Femur (tissue), 1 donor: ENCODE measurements at places on chromosomes 1 and 21.
A peak's percentile ranks its signal among the peaks of the same experiment; 100 is the strongest.

GRCh38 chr1:99385852-99386251 is 121.6 kb downstream of the PLPPR4 start:
- no peak for DNase-seq

GRCh38 chr1:55071477-55071876 is 32.1 kb downstream of the PCSK9 start:
- DNase-seq: no peak

DNA sequence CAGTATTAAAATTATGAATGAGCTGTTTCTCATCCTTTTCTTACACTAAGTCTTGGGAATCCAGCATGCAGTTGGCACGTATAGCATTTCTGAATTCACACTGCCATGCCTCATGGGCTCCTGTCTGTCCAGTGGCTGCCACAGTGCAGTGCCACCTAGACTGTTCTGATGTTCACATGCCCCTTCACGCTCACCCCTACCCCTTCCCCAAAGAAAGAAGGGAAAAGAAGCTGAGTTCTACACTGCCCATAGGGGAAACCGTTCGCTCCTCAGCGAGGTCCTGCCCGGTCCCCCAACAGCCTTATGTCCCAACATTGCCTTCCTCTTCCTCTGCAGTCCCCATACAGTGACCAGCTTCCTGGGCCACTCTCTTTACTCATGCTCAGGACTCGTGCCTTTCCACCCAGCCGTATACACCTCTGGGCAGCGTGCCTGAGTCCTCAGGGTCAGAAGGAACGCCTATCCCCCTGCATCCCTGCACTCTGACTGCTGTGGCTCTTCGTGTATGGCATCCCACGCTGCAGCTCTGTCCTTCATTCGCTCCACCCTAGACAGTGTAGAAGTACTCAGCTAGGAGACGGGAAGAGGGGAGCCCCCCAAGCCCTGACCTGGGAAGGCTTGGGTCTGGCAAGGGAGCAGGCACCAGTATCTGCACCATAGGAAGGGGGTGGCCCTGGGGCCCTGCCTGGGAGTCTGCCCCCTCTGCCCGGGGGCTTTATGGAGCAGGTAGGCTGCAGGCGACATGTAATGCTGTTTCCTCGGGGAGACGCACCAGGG is 24.1 kb upstream of the ARF1 start:
- peak; percentile 7 for DNase-seq

DNA sequence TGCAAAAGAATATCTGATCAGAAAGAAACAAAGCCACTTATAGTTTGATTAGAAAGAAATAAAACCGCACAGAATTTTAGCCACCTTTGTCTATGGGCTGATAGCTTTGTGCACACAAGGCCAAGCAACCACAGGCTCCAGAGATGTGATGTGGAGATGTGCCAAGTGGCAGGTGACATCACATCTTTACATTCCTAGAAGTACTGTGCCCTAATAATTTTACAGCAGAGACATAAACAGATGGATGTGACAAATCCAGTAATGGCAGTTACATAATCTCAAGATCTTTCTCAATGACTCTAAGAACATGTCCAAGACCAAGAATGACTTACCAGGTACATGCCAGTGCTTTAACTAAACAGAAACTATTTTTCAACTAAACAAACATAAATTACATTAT is 159.5 kb downstream of the LTN1 start:
- DNase-seq: no peak

GRCh38 chr21:33543505-33544129 is 779 bp downstream of the SON start:
- DNase-seq: no peak

GRCh38 chr1:167683641-167684502 is 37.9 kb upstream of the MPZL1 start:
- peak; percentile 44 for DNase-seq

DNA sequence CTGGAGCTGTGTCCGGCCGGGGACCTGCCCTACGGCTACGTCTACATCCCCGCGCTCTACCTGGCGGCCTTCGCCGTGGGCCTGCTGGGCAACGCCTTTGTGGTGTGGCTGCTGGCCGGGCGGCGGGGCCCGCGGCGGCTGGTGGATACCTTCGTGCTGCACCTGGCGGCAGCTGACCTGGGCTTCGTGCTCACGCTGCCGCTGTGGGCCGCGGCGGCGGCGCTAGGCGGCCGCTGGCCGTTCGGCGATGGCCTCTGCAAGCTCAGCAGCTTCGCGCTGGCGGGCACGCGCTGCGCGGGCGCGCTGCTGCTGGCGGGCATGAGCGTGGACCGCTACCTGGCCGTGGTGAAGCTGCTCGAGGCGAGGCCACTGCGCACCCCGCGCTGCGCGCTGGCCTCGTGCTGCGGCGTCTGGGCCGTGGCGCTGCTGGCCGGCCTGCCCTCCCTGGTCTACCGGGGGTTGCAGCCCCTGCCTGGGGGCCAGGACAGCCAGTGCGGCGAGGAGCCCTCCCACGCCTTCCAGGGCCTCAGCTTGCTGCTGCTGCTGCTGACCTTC is 412 bp downstream of the GPR25 start:
- no peak for DNase-seq
